ENCODE measurements at places on chromosomes 13 and 19. TPM values are rescaled to one million over a fixed set of nuclear protein-coding genes. Genes with fewer than 3 reads are reported as not detected.

The AKT2 gene
- total RNA-seq, result 128 TPM

The RCBTB1 gene
- 12.2 TPM for total RNA-seq

The OR7C1 gene
- total RNA-seq, result not detected

The ERICH6B gene
- not detected for total RNA-seq

The HIPK4 gene
- total RNA-seq, result 0.34 TPM

The PIK3R2 gene
- 29.2 TPM for total RNA-seq

The MTUS2 gene
- 5.1 TPM for total RNA-seq

The ERCC1 gene
- 78.3 TPM for total RNA-seq

The CBARP gene
- 0.73 TPM for total RNA-seq

The LIN7B gene
- total RNA-seq, result 10.4 TPM

The ZNF880 gene
- 37.5 TPM for total RNA-seq

The ZNF100 gene
- 21.0 TPM for total RNA-seq

The ZNF468 gene
- total RNA-seq, result 37.2 TPM

GRCh38 chr19:660793-661426 lies 2.1 kb downstream of the RNF126 start:
- DNase-seq, result no peak

- peak; percentile 72 for DNase-seq
These were observed 14.5 kb downstream of the ACTN4 start for GRCh38 chr19:38661996-38662395.

GRCh38 chr13:105139380-105140285 lies 1395.8 kb downstream of the EFNB2 start:
- DNase-seq, result no peak

GRCh38 chr13:112242777-112243176 lies 133.4 kb upstream of the SPACA7 start:
- DNase-seq, result peak; percentile 32

DNA sequence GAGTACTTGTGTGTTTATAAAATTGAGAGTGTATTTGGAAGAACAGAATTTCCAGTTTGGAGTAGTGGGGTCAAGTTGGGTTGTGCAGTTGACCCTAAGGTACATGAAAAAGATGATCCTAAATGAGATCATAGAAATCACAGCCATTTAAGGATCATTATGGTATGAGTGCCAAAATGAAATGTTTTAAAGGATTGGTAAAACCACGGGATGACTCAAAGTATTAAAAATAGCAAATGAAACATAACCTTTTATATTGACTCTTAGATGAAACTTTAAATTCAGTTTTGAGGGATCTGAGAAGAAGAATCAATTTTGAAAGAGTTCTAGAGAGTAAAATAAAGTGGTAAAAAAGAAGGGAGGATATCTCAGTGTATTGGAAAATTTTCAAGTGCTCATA lies 773.8 kb downstream of the GPC5 start:
- DNase-seq, result no peak

DNA sequence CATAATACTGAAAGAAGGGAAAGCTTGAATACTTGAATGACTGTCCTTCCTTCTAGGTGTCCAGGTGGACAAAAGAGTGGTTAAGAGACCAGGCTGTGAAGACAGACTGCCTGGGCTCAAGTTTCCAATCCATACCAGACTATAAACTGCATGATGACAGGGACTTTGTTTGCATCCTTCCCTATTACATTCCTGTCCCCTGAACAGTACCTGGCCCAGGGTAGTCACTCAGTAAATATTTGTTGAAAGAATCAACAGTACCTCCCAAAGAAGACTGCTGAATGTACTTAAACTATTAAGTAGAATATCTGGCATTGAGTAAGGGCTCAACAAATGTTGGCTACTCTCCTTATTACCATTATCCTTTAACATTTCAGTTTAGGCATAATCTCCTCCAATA lies 29.7 kb downstream of the MIPEP start:
- no peak for DNase-seq

- no peak for DNase-seq
These were observed 629 bp downstream of the IZUMO4 start for GRCh38 chr19:2097203-2097885.

DNA sequence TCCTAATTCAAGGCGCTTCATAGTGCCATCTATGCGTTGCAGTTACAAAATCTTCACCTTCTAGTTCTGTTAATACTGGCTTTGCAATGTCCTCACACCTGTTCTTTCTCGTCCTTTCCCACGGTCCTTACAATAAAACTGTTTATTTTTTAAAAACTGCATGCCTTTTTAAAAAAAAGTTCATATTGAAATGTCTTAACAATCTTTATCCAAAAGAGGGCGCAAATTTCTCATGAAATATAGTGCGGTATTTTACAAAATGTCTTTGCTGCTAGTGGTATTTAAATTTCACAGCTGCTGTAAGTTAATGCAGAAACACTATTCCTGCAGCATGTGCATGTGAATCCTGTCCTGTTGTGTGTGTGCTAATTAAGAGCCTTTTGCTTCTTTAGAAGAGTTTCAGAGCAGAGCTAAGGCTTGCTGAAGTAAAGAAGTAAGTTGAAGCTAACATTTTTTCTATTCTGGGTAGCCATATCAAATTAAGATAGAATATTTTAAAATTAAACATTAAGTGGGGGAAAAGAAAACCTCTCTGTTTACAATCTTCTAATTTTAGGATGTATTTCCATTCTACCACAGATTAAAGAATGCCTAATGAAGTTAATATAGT lies 15.8 kb upstream of the CLDN10 start:
- no peak for DNase-seq

DNA sequence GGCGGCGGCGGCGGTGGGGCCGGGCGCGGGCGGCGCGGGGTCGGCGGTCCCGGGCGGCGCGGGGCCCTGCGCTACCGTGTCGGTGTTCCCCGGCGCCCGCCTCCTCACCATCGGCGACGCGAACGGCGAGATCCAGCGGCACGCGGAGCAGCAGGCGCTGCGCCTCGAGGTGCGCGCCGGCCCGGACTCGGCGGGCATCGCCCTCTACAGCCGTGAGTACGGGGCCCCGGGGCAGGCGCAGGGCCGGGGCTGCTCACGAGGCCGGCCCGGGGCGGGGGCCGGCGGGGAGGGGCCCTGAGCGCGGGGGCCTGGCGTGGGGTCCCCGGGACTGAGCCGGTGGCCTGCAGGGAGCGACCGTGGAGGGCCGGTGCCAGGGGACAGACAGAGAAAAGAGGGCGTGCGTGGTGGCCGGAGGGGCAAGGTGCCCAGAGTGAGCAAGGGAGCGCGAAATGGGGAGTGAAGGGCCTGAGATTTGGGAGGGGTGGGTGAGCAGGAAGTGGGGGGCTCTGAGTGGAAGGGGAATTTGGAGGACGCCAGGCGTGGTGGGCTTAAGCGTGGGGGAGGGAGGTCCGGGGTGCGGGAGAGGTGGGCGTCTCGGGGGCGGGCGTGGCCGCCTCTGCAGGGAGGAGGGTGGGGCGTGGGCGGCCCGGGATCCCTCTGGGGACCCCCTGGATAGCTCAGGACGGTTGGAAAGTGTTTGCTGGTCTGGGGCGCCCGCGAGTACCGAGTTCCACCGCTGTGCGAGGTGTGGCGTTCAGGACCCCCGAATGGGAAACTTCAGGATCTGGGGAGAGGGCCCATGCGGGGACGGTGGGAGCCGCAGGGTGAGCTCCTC lies 575 bp downstream of the CARM1 start:
- DNase-seq, result peak; percentile 74

DNA sequence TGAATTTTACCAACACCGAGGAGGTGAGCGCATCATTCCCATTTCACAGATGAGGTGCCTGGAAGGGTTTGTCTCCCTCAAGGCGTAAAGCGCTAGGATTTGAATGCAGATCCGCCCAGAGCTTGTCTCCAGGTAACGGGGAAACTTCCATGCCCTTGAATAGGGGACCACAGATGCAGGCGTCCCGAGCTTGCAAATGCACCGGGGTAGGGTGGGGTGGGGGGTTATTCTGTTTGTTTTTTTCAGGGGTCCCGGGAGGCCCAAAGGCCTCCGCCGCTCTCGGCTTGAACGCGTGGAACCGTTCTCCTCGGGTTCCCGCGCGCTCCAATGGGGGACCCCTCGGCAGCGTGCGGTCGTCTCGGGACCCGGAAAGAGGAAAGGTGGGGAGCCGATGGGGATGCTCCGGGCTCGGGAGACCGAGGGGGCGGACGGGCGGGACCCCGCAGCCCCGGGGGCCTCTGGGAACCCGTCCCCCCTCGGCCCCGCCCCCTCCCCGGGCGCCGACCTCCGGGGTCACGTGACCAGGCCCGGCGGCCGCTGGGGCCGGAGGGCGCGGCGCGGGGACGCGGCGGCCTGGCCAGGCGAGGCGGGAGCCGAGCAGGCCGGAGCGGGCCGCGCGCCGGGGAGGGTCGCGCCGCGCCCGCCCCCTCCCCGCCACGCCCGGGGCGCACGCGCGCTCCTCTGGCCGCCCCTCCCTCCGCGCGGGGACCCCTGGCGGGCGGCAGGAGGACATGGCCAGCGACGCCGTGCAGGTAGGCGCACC lies at the start of gene PKN1:
Gene PKN1 (plus strand): TSS at position 516 of the 763 bp plus-strand sequence. CDS start 216 bp downstream, at position 732.
- no peak for DNase-seq

GRCh38 chr19:46602392-46603194 lies 1.5 kb downstream of the CALM3 start:
- DNase-seq, result no peak

GRCh38 chr19:42276821-42277220 lies 7.8 kb downstream of the CIC start:
- no peak for DNase-seq

GRCh38 chr13:75558145-75558840 lies 8.7 kb downstream of the UCHL3 start:
- DNase-seq, result no peak

GRCh38 chr13:104098421-104098820 lies 1032.2 kb upstream of the SLC10A2 start:
- no peak for DNase-seq

GRCh38 chr19:8806661-8807060 lies 25.4 kb downstream of the ZNF558 start:
- no peak for DNase-seq

DNA sequence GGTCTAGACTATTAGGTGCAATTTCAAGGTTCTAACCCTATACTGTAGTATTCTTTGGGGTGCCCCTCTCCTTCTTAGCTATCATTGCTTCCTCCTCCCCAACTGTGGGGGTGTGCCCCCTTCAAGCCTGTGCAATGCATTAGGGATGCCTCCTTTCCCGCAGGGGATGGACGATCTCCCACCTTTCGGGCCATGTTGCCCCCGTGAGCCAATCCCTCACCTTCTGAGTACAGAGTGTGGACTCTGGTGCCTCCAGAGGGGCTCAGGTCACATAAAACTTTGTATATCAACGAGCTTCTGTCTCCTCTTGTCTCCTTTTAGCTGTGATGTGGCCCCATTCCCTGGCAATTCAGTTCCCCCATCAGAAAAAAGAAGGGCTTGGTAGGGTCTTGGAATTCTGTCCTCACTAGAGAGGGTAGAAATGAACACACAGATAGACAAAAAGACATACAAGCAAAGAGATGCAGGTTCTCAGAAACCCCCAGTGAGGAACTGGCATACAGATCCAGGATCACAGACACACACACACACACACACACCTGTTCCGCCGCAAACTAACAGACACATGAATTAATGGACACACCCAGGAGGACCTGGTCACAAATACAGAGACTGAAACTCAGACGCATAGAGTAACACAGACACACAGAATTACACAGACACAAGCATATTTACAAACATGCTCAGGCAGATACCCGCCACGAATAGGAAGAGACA lies 2.5 kb upstream of the HNRNPUL1 start:
- no peak for DNase-seq

GRCh38 chr19:15241259-15241910 lies 9.1 kb upstream of the EPHX3 start:
- no peak for DNase-seq

DNA sequence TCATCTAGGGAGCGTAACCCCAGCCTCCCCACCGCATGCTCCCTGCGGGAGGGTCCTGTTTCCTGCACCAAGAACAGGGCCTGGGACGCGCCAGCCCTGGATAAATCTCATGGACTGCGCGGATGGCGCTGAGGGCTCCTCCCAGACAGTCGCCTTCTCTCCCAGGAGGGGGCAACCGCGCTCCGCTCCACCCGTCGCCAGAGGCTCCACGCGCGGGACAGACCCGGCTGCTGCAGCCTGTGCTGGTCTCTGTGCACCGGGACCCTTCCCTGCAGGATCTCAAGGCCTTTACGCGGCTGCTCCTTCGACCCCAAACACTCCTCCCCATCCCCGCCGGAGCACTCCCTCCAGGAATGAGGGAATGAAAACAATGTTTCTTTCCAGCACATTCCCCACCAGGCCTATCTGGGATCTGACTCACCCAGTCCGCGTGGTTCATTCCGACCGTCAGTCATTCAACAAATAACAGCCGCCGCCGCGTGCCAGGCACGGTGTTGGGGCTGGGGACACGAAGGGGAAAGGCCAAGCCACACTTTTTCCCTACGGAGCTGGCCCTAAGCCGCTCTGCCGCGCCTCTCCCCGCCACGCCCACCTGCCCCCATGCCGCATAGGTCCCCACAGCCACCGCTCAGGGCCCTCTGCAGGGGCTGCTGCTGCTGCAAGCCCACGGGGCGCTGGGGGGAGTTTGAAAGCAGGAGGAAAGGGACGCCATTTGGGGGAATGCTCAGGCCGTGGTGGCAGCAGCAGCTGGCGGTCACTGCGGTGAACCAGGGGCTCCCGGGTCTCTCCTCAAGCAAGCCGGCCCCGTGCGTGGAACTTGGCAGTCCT lies 6.0 kb downstream of the PNMA8B start:
- no peak for DNase-seq

GRCh38 chr19:30784850-30785457 lies 412.8 kb downstream of the ZNF536 start:
- DNase-seq, result peak; percentile 61

DNA sequence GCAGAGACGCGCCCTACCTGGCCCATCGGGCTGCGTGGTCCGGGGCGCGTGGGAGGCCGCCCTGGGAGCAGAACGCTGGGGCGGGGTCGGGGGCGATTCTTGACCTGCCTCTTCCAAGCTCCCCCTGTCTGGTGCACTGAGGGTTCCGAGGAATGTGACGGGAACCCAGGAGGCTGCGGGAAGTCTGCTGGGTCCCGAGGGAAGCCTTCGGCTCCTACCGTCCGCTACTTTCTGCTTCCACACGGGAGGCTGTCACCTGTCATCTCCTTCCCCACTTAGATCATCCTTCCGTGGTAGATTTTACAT lies 781 bp upstream of the SPRYD7 start:
- DNase-seq, result no peak

- no peak for DNase-seq
These were observed 5.9 kb downstream of the COL4A1 start for GRCh38 chr13:110301083-110301482.

DNA sequence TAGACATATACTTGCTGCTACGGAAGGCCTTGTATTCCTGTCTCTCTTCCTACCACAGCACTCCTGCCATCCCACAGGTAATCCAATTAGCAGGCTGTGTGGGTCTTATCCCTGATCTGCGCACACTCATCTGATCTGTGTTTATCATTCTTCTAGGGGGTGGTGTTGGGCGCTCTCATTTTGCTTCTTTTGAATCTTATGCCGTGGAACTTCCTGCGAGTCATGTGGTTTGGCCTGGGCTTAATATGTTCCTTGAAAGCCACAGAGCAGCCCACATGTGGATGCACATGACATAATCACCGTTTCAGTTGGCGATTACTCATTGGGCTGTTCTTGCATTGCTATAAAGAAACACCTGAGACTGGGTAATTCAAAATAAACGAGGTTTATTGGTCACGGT lies 7.5 kb downstream of the RASA3 start:
- no peak for DNase-seq

GRCh38 chr19:41530761-41531301 lies 45.1 kb upstream of the CEACAM21 start:
- DNase-seq, result no peak

- DNase-seq, result no peak
These were observed 1357.9 kb downstream of the SLITRK5 start for GRCh38 chr13:89029062-89029461.
